ENCODE measurements at places on chromosomes 7 and 10. TPM values are rescaled to one million over a fixed set of nuclear protein-coding genes. Genes with fewer than 3 reads are reported as not detected.

GRCh38 chr7:150824379-150825177, 24.0 kb downstream of the TMEM176A start:
- ATAC-seq, result no peak

DNA sequence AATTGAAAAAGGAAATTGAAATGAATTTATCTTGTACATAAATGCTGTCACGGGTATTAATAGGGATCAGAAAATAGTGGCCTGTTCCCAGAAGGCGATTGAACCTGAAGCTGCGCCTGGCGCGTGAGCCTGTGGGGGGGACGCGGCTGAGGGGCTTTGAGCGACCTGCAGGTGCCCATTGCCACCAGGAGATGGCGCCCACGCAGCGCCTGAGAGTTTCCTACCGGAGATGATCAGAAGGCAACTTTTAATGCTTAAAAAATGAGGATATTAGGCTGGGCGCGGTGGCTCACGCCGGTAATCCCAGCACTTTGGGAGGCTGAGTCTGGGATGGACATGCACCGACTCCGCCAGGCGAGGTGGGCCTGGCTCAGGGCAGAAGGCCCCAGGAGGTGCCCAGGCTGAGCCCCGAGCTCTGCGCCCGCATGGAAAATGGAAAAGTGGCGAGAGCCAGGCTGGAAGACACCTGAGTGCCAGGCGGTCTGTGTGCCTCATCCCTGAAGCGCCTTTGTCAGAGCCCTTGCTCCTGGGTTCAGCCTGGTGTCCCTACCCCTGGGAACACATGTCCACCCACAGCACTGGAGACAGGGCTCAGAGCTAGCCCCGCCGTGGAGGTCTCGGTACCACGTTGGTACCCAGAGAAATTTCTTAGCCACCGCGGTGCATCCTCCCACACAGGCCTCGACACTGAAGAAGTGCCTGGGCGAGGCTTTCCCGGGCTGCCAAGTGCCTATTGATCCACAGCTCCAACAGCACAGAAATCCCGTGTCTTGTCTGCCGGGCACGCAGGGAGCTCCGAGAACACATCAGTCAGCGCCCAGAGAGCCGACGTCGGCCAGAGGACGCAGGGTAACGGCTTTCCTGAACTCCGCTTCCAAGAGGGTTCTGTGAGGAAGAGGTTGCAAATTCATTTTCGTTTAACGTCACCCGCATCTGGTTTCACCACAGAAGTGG, 117.4 kb downstream of the INPP5A start:
- ATAC-seq, result peak; percentile 91

The ADGRA1 gene
- 1.9 TPM for total RNA-seq

The CYP26C1 gene
- total RNA-seq, result 0.18 TPM

GRCh38 chr7:15252181-15252580, 309.6 kb downstream of the AGMO start:
- ATAC-seq, result no peak

DNA sequence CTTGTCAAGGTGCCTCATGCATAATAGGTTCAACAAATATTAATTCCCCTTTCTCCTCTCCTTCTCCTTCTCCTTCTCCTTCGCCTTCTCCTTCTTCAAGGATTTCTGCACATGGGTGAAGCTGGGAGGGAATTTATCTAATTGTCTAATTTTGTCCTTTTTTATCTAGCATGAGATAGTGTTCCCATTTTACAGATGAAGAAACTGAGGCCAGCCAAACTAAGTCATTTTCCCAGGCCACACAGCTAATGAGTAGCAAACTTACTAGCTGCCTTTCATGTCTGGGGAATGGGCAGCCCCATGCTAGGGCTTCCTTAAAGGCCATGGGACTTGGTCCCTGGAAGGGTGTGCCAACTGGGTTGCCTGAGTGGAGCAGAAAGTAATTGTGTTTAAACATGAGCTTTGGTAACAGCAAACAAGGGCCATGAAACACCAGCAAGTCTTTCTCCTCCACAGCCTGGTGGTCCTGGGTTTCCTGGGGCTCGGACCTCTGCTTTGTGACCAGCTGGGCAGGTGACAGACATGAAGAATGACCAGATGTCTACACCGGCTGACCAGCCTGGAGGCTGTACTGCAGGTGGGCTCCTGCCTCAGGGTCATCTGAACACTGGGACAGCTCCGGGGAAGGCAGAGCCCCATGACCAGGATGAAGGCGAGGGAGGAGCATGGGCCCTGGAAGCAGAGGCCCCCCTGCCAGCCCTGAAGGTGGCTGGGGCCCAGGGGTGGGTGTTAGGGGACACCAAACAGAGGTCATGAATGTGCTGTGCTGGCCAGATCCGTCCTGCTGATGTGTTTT, 138.0 kb downstream of the PTPN20 start:
- ATAC-seq, result no peak

GRCh38 chr10:17453373-17454091, 863 bp downstream of the ST8SIA6 start:
- peak; percentile 83 for ATAC-seq

DNA sequence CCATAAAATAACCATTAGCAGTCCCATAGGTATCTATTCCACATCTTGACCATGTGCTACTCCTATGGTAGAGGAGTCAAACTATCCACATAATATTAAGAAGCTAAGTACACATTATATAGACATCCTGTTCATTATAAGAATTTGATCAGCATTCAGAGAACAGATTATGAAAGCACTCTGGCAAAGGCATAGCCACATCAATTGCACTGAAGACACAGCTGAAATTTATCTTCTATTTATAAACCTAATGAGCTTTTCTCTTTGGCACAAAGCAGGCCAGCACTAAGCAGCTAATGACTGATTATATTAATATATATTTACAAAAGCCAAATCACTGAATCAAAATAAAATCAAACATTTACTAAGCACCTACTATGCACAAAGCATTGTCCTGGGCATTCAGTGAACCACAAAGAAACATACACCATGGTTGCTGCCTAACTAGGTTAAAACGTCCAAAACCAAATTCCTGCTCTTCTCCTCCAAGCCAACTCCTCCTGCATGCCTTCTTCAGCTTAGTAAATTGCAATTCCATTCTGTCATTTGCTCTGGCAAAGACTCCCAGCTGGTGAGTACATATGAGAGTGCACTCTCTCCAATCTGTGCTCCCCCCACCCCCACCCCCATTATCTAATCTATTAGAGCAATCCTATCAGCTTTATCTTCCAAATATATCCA, 122.6 kb upstream of the ASAH2 start:
- no peak for ATAC-seq

The MMRN2 gene
- total RNA-seq, result 2.6 TPM

DNA sequence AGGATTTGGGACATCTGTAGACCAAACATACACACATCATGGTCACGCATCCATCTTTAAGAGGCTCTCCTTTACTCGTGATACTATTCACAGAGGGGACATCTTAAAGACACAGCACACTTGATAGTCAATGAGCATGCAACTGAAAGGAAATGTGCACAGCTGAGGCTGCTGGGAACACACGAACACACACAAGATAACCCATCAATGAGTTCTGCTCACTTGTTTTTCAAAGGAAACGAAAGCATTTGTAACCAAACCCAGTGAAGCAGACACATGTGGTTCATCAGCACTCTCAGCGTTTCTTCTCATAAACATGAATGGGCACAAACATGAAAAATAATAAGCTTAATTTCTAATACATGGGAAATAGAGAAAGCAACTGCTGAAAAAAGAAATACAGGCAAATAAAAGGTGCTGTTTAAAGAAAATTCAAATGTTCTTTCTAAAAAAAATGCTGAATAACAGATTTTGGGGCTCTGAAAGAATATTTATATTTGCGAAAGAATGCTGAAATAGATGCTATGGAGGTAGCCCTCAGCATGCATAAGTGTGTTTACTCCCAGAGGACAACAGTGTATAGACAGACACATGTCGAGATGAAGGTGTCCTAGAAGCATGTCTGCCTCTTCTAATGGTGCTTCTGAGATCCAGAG, 59.7 kb upstream of the LAMB4 start:
- no peak for ATAC-seq

GRCh38 chr10:129545261-129545660, 78.2 kb downstream of the MGMT start:
- no peak for ATAC-seq

- ATAC-seq, result no peak
These were observed 4.9 kb upstream of the MEST start for GRCh38 chr7:130486954-130487436.

The TMEM176B gene
- total RNA-seq, result 37.5 TPM

- ATAC-seq, result no peak
These were observed at the start of gene PIP for GRCh38 chr7:143131781-143132180. Gene PIP (plus strand): TSS chr7:143132077. CDS start chr7:143132117, 40 bp downstream.

GRCh38 chr7:142871260-142872105, 14.1 kb downstream of the TRPV6 start:
- ATAC-seq, result no peak

DNA sequence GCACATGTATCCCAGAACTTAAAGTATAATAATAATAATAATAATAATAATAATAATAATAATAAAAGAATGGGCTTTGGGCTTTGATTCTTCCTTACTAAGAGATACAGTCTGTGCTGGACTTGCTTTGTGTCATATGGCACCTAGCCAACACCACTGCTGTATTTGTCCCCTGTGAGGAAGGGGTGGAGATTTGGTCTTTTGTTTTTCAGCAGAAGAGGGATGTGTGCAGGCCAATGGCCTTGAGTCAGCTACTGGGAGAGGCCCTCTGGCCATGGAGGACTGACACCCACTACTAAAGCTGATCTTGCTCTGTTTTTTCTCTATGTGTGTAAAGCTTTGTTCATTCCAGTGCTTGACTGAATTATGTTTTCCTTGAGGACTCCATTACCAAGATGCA, 573.0 kb upstream of the PCDH15 start:
- ATAC-seq, result peak; percentile 77

DNA sequence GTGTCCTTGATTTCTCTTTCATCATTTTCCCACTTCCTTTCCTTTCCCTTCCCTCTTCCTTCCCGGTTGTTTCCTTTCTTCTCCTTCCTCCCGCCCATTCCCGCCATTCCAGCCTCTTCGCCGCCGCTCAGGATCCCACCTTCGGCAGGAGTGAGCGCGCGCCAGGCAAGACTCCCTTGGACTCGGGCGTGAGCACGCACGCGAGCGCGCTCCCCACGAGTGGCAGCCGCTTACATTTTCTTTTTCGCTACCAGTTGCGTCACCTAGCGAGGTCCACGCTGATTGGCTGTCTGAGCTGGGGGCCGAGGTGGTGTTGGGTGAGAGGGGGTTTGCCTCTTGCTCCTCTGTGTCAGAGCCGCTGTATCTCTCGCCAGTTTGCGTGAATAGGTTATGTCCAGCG, 11.8 kb downstream of the ZAN start:
- peak; percentile 67 for ATAC-seq

GRCh38 chr7:42262964-42263363, 26.0 kb upstream of the GLI3 start:
- peak; percentile 98 for ATAC-seq

DNA sequence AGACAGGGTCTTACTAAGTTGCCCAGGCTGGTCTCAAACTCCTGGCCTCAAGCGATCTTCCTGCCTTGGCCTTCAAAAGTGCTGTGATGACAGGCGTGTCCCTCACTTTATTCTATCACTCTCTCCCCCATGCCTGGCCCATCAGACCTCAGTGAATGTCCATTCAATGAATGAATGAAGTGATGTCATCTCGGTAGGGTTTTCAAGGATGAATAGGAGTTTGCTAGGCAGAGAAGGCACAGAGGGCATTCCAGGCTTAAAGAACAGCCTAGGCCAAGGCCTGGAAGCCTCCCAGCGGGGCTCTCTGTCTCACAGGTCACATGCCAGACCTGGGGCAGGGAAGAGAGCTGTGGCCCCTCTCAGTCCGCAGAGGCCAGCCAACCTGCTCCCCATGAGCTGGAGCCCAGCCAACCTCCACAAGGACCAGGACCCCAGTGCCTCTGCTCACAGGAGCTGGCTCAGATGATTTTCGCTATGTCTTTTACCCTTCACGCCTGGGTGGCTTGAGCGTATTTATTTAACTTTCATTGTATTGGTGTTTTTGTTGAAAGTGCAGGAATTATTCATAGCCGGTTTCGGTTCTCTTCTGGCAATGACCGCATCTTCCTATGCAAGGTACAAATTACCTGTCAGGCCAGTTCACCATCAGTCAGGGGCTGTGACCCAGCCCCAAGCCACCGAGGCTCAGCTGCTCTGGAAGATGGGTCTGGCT, 11.8 kb upstream of the TNRC18 start:
- ATAC-seq, result no peak

The ACTL6B gene
- not detected for total RNA-seq

GRCh38 chr10:12844811-12845483, 156.6 kb downstream of the CCDC3 start:
- ATAC-seq, result peak; percentile 95

DNA sequence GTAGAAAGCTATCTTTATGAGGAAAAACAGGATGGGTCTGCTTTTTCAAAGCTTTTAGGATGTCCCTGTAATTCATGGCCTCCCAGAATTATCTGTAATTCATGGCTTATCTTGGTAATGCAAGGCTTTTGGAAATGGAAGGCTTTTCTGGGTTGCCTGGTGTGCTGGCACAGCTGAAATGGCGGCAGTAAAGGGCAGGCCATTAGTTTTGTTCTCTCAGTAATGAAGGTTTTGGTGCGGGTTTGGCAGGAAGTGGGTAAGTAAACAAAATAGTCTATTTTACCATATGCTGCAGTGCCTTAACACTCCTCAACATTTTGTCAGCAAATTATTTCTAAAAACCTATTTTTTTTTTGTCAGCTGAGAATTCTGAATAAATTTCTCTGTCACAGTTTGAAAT, 69.3 kb downstream of the LRGUK start:
- no peak for ATAC-seq

- ATAC-seq, result peak; percentile 53
These were observed 269.3 kb downstream of the BICC1 start for GRCh38 chr10:58781873-58782488.

DNA sequence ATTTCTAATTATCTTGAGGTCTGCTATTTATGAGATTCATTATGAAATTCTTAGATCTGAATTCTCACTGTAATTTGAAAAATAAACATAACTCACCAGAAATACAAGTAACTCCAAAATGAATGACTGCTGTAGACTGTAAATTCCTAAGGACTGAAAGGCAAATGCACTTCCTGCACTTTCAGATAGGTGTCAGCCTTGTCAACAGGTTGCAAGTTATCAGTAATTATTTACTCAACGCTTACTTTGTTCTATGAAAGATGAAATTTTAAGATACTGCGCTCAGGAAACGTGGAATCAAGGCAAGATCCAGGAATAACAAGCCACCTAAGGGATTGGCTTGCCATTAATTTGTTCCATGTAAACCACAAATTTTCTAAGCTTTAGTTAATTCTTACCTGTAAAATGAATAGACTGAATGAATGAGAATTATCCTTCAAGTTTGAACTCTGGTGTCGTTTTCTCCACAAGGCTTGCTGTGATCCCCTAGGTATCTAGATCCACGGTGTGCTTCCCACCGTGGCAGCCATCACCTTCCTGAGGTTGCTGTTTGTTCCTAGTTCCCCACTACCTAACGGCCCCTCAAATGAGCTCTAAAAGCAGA, 12.6 kb downstream of the DHX32 start:
- peak; percentile 66 for ATAC-seq

DNA sequence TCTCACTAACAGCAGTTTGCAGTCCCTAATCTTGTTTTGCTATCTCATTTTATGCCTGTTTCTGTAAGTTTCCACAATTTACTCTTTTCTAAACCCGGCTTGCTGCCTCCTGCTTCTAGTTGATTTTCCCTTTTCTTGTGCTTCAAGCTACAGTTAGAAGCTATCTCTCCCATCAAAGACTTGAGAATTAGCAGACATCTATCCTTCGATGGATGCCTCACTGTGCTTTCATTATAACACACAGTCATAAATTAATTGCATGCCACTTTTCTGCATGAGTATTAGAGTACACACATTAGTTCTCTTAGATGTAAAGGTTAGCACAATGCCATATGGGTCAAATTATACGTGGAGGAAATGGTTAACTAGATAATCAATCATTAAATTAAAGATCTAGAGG, 48.7 kb downstream of the SEMA3A start:
- peak; percentile 32 for ATAC-seq

All from motor neuron (in vitro differentiated cells).